Brain pericyte (primary cell): ENCODE measurements at places on chromosomes 12 and 14.
A peak's percentile ranks its signal among the peaks of the same experiment; 100 is the strongest.

GRCh38 chr14:61325166-61325565, 3.8 kb downstream of the PRKCH start:
- DNase-seq = no peak

- no peak for DNase-seq
These were observed 1.7 kb downstream of the B4GALNT3 start for GRCh38 chr12:461425-461824.

DNA sequence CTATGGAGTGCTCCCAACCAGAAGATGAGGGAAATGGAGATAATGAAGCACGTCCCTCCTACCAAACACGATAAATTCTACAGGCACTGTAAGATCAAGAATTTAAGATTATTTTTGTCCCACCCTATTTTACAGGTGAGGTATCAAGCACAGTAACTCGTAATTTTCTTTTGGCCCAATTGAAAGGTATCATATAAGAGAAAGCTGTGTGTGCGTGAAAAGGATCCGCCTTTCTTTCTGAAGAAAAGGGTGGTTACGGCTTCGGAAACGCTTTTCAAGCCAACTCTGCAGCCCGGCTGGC, 733 bp upstream of the KLHDC2 start:
- DNase-seq = peak; percentile 7

DNA sequence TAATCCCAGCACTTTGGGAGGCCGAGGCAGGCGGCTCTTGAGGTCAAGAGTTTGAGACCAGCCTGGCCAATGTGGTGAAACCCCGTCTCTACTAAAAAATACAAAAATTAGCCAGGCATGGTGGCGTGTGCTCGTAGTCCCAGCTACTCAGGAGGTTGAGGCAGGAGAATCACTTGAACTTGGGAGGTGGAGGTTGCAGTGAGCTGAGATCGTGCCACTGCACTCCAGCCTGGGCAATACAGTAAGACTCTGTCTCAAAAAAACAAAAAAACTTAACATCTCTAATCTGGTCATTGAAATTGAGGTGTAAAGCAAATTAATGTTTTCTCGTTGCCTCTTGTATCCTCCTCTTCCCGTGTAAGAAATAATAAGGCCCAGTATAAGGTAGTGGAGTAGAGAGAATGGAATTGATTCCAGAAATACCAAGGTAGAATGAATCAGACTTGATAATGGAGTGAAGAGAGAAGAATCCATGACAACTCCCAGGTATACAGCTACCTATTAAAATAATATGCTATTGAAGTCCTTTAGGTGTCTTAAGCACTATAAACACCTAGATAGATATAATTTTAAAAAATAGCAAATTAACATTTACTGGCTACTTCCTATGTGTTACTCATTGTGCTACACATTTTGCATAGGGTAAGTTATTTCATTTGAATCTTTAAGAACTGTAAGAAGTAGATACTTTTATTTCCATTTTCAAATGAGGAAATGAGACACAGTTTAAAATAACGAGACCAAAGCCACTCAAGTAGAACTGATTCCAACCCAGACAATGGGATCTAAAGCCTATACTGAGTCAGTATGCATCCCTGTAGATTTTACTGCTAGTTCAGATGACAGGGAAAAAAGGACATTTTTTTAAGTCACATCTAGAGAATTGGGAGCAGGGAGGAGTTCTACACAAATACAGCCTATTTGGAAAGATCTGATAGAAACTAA, 23.2 kb downstream of the RAP1B start:
- no peak for DNase-seq

DNA sequence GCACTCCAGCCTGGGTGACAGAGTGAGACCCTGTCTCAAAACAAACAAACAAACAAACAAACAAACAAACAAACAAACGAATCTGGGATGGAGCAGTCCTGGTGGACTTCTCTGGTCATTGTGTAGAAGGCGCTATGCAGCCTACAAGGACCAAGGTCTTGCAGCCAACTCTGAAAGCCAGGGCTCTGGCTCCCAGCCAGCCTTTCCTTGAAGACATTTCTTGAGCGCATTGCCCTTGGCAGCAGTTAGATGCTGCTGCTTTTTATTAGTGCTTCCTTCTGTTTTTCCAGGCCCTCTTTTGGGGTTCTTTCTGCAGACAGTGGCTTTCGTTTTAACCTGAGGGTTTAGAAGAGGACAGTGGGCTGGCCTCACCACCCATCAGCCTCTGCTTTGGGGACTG, 20.2 kb downstream of the CCDC177 start:
- DNase-seq = no peak

- peak; percentile 44 for DNase-seq
These were observed at the start of gene KLHDC1 for GRCh38 chr14:49692811-49693734. Gene KLHDC1 (plus strand): TSS chr14:49693120. CDS start chr14:49693195, 75 bp downstream.

DNA sequence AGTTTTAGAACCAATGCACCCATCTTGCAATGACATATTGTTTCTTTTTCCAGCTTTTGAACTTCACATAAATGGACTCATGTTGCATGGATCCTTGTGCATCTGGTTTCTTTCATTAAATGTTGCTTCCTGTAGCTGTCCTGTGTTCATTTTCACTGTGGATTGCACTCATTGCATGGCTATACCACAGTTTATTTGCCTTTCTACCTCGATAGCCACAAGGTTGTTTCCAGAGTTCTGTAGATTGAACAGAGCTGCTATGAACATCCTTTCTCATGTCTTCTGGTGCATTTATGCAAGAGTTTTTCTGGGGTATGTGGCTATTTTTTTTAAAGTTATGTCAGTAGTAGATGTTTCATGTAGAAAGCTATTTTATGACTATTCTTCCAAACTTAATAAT, 3.5 kb upstream of the KRT81 start:
- no peak for DNase-seq

GRCh38 chr12:49664167-49664566, 40.8 kb downstream of the PRPF40B start:
- DNase-seq = no peak

DNA sequence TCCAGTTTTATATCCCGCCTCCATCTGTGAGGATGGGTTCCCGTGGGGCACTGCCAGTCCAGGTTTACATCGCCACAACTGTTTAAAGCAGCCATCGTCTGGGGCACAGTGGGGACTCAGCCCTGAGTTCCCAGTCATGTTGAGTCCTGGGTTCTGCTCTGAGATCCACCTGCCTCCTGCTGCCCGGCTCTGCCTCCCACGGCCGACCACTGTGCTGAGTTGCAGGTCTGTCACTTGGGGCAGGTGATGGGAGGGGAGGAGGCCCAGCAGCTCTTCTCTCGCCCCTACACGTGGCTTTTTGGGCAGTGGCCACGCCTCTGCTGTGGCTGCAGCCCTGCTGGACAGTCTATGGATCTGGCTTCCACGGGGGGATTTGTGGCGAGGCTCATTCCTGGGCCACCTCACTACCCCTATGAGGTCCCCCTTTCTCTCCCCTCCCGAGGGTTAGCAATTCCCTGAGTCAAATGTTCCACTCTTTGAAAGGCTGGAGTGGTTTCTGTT, 143.0 kb downstream of the ADGRD1 start:
- no peak for DNase-seq

DNA sequence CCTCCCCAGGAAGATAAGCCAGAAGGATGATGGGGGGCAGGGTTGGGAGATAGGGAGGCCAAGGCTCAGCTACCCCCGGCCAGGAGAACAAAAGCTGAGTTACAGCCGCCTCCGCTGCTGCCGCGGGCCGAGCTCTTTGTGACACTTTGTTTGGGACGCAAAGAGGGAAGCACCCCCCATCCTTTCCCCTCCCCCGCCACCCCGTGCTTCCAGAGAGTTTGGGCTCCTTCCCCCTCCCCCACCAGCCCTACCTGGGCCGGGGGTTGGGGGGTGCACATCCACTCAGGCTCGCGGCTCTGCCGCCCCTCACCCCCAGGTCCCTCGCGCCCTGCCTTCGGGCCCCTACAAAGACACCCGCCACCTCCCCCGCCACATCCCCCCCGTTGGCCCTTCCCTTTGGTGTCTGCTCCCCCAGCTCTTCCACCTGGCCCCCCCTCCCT, 799 bp downstream of the ZNF219 start:
- no peak for DNase-seq

GRCh38 chr12:62448436-62448835, 18.2 kb upstream of the MON2 start:
- no peak for DNase-seq

DNA sequence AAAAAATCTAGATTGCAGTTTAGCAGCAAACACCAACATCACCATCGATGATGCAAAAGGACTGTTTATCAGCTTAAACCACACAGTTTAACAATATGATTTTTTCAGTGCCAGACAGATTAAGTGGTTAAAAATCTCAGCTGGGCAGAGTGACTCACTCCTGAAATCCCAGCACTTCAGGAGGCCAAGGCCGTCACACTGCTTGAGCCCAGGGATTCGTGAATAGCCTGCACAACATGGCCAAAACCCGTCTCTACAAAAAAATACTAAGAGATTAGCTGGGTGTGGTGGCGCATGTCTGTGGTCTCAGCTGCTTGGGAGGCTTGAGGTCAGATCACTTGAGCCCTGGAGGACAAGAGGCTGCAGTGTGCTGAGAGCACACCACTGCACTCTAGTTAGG, 8.9 kb downstream of the RSRC2 start:
- DNase-seq = peak; percentile 69

DNA sequence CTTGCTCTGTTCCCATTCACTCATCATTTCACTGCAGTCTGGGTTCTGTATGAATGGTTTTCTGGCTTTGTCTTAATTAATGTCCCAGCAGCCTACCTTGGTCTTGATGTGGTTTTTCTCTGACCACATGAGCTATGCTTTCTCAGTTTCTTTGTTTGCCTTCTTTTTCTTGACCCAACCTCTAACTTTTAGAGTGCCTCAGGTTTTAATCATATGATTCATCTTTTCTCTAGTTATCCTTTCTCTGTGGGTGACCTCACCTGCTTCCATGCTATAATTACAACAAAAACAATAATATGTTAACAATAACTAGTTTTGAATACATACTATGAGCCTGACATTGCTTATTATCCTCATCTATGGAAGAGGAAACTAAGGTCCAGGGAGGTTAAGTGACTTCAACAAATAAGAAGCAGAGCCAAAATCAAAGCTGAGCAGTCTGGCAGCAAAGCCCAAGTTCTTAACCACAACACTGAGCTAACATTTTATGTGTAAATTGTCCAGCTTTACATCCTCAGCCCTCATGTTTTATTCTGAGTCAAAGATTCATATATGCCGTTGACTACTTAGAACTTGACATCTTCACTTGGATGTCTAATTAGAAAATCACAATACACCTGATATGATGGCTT, 4.7 kb upstream of the EPYC start:
- DNase-seq = no peak

- DNase-seq = no peak
These were observed 47.1 kb downstream of the TBX3 start for GRCh38 chr12:114636723-114637480.

DNA sequence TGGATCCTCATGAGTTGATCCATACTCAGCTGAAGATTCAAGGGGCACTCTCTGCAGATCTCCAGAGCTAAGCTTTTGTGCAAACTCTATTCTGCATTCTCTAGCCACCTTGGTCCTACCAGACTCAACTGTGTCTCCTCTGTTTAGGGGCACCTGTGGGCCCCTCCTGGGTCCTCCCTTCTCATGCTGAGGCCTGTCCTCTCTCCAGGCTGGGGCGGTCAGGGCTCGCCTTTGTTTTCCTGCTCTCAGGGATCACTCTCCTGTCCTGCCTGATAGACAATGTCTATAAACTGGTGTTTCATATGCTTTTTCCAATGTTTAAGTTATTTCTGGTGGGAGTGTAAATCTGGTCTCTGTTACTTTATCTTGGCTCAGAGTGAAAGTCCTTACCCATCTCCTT, 11.6 kb upstream of the KIF26A start:
- DNase-seq = no peak

DNA sequence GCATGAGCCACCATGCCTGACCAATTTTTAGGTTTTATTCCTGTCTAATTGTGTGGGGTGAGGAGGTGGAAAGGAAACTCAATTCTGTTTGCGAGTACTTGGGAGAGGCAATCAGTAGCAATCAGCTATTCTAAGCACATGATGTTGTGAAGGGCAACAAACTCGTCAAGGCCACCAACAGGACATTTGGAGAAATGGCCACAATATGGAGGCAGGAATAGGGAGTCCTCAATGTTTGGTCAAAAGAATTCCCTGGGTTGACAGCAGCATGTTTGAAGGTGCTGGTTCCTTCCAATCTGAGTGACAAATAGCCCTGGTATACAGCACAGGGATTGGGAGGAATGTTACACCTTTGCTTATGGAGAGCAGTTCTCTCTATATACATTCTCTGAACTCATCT, 32.7 kb upstream of the USP44 start:
- no peak for DNase-seq

- DNase-seq = no peak
These were observed 13.9 kb downstream of the SYT1 start for GRCh38 chr12:78878459-78878858.

GRCh38 chr12:131487388-131488124, 223.3 kb upstream of the SFSWAP start:
- DNase-seq = no peak

DNA sequence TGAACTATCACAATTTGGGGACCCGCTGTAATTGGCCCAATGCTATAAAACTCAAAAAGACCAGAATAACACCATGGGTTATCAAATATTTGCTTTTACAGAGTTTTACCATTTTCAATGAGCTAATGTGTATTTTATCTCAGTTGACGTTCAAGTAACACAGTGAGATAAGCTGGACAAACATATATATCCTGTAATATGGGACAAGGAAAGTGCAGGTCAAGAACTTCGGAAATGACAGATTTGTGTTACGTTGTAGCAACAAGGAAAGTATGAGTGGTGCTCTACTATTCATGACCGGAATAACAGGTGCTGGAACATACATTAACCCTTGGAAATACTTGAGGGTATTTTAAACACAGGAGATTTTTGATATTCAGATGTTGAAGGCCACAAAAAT, 566.4 kb upstream of the FLRT2 start:
- DNase-seq = no peak

DNA sequence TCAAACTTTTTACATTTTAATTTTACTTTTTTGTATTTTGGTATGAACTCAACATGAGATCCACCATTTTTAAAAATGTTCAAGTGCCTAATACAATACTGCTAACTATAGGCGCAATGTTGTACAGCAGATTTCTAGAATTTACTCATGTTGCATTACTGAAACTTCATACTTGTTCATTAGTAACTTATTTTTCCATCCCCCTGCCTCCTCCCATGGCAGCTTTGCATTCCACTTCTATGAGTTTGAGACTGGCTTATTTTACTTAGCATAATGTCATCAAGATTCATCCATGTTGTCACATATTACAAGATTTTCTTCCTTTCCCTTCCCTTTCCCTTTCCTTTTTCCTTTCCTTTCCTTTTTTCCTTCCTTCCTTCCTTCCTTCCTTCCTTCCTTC, 825.9 kb downstream of the SLC16A7 start:
- no peak for DNase-seq
